ENCODE measurements at places on chromosomes 6 and 20. TPM values are rescaled to one million over a fixed set of nuclear protein-coding genes. Genes with fewer than 3 reads are reported as not detected.

DNA sequence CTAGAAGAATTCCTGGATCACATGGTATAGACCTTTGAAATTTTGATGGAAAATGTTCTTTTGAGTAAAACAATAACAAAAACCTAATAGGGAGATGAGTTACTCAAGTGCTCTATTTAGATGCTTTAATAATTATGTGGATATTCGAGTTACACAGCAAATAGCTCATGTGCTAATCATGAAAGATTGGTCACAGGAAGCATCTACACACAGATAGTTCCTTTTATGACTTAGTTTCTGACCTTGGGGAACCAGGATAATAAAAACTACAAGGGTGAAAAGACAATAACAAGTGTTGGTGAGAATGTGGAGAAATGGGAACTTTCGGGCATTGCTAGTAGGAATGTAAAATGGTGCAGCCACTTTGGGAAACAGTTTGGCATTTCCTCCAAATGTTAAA lies 19.7 kb downstream of the UBE2V1 start:
- H3K36me3 ChIP-seq, result peaks cover 69% of the 10 kb centered on the region
- H3K4me1 ChIP-seq, result peaks cover 4% of the 10 kb centered on the region
- no peak overlapping the region for H3K4me3 ChIP-seq
- DNase-seq, result no peak
- H3K27ac ChIP-seq, result no peak overlapping the region

- no peaks in the 10 kb centered on the region for H3K4me1 ChIP-seq
- no peaks in the 10 kb centered on the region for H3K27me3 ChIP-seq
- H3K36me3 ChIP-seq, result no peaks in the 10 kb centered on the region
Observed at GRCh38 chr6:13044390-13044789, 283.9 kb downstream of the TBC1D7 start.

DNA sequence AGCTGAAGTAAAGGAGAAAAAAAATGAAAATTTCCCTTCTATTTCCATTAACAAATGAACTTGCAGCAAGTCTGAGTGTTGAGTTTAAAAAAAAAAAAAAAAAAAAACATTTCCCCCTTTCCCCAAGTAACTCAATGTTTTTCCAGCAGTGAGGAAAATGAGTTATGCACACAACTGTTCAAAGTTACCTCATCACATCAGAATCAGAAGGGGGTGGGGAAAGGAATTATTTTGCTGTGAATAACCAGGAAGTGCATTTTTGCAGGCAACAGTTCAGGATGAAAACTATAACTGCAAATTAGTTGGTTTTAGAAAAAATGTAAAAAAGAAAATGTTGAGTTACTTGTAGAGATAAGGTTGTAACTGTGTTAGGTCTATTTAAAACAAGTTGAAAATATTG lies 568.9 kb upstream of the CITED2 start:
- no peak for DNase-seq
- H3K27ac ChIP-seq, result no peak overlapping the region
- H3K27me3 ChIP-seq, result no peaks in the 10 kb centered on the region

DNA sequence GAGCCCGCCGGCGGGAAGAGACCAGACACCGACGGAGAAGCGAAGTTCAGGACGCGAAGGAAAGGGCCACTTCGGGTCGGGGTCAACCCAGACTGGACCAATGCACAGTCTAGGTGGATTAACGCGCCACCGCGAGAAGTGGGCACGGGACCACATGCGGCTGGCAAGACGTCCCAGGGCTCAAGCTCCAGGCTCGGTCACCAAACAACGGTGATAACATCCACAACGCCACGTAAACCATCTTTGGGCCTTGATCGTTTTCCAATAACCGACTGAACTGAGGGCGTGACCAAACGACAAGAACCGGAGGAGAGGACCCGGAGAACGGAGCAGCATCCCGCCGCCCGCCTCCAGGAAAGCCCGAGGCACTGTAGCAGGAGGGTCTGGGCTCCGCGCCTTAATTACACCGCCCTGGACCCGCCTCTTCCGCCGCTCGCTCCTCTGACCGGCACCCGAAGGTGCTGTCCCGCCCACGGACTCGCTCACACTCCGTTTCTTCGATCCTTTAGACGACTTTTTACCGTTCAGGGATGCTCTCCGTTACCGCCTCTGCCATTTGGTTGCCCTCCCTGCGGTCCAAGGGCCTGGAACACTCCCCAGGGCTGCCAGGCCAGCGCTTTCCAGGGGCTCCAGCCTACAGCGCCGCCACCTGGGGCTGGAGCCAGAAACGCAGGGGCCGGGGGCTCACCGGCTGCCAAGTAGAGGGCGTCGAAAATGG lies 44.1 kb downstream of the DPPA5 start:
- H3K4me3 ChIP-seq, result peak overlapping the region; percentile 90
- no peak overlapping the region for H3K27ac ChIP-seq
- H3K27me3 ChIP-seq, result peaks cover 8% of the 10 kb centered on the region
- DNase-seq, result peak; percentile 48
- no peaks in the 10 kb centered on the region for H3K36me3 ChIP-seq
- peaks cover 22% of the 10 kb centered on the region for H3K4me1 ChIP-seq

The FHL5 gene
- total RNA-seq, result not detected

DNA sequence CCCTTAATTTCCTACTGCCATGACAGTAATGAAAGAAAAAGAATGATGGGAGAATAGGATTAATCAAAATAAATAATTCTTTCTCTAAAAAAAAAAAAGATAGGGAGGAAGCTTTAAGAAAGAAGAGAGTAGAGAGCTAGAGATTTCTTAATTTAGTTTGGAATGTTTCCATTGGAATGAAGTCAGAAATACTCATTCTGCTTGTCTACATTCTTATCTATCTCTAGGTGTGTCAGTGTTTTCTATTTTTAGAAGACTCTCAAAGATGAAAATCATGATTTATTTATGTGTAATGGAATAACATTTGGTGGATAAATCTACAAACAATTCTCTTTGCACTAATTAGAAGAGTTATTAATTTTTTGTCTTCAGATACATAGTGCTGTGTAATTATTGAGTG lies 38.0 kb upstream of the HIVEP1 start:
- H3K36me3 ChIP-seq, result no peaks in the 10 kb centered on the region
- no peak overlapping the region for H3K27ac ChIP-seq
- no peak for DNase-seq

- no peaks in the 10 kb centered on the region for H3K27me3 ChIP-seq
- H3K36me3 ChIP-seq, result no peaks in the 10 kb centered on the region
- no peaks in the 10 kb centered on the region for H3K4me1 ChIP-seq
Observed at GRCh38 chr6:84062519-84063154, 29.1 kb downstream of the MRAP2 start.

The PKIG gene
- 2.4 TPM for total RNA-seq

- no peaks in the 10 kb centered on the region for H3K36me3 ChIP-seq
- no peak for DNase-seq
- peak overlapping the region; percentile 41 for H3K4me3 ChIP-seq
- H3K4me1 ChIP-seq, result peaks cover 5% of the 10 kb centered on the region
- no peaks in the 10 kb centered on the region for H3K27me3 ChIP-seq
Observed at GRCh38 chr6:10658910-10659698, 35.3 kb downstream of the C6orf52 start.

- H3K4me3 ChIP-seq, result peak overlapping the region; percentile 48
- H3K27ac ChIP-seq, result no peak overlapping the region
- H3K36me3 ChIP-seq, result no peaks in the 10 kb centered on the region
- no peak for DNase-seq
Observed at GRCh38 chr6:136549300-136550044, 750 bp downstream of the MAP7 start.

- H3K4me1 ChIP-seq, result no peaks in the 10 kb centered on the region
- H3K27me3 ChIP-seq, result no peaks in the 10 kb centered on the region
- H3K4me3 ChIP-seq, result no peak overlapping the region
- DNase-seq, result no peak
- peaks cover 14% of the 10 kb centered on the region for H3K36me3 ChIP-seq
Observed at GRCh38 chr6:87618531-87618930, 28.6 kb downstream of the ORC3 start.

GRCh38 chr6:135250751-135251497 lies 69.8 kb downstream of the MYB start:
- no peak overlapping the region for H3K27ac ChIP-seq
- no peaks in the 10 kb centered on the region for H3K4me1 ChIP-seq
- H3K4me3 ChIP-seq, result no peak overlapping the region

The MOG gene
- not detected for total RNA-seq

The CAGE1 gene
- 0.39 TPM for total RNA-seq

DNA sequence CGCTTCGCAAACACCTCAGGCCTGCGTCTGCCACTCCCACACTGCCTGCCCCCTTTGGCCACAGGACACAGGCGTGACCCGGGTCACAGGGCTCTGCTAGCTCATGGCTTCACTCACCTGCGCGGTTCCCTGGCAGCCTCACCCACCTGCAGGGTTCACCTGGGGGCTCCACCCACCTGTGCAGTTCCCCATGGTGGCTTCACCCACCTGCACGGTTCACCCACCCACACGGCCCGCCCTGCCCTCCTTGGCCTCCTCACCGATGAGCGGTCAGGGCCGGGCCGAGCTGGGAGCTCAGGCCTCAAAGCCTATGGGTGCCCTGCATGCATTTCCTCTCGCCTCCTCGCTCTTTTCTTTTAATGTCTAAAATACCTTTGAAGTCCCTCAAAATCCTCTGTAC lies 54.7 kb downstream of the SMOC2 start:
- H3K27me3 ChIP-seq, result no peaks in the 10 kb centered on the region
- H3K4me3 ChIP-seq, result no peak overlapping the region
- no peak for DNase-seq

DNA sequence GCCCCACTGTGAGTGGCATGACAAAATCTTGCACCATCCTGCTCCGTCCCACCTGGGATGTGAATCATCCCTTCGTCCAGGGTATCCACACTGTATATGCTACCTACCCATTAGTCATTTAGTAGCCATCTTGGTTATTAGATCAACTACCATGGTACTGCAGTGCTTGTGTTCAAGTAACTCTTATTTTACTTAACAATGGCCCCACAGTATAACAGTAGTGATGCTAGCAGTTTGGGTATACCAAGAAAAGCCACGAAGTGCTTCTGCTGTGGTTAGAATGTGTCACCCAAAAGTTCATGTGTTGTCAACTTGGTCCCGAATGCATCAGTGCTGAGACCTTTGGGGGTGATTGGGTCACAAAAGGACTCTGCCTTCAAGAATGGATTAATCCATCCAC lies 11.7 kb downstream of the OSER1 start:
- no peak overlapping the region for H3K27ac ChIP-seq
- DNase-seq, result peak; percentile 29
- no peaks in the 10 kb centered on the region for H3K4me1 ChIP-seq
- peaks cover 69% of the 10 kb centered on the region for H3K36me3 ChIP-seq

GRCh38 chr6:135995545-135995898 lies 144.0 kb downstream of the PDE7B start:
- H3K4me3 ChIP-seq, result no peak overlapping the region
- no peaks in the 10 kb centered on the region for H3K36me3 ChIP-seq
- DNase-seq, result no peak
- H3K27ac ChIP-seq, result no peak overlapping the region

The SAPCD1 gene
- 2.8 TPM for total RNA-seq

DNA sequence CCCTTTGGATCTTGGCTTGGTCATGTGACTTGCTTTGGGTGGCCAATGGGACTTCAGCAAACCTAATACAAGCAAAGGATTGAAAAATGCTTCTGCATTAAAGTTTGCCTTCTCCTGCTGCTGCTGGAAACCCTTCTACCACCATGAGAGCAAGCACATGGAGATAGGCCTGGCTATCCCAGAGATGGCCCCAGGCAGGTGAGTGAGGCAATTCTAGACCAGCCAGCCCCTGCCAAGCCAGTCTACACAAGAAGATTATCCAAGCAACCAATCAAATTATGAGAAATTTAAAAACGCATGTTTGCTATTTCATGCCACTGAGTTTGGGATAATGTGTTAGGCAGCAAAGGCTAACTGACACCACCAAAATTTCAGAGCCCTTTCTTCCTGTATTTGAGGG lies 274.3 kb downstream of the TFAP2C start:
- H3K4me1 ChIP-seq, result no peaks in the 10 kb centered on the region
- no peak overlapping the region for H3K4me3 ChIP-seq
- peaks cover 4% of the 10 kb centered on the region for H3K27me3 ChIP-seq
- DNase-seq, result no peak
- no peak overlapping the region for H3K27ac ChIP-seq

DNA sequence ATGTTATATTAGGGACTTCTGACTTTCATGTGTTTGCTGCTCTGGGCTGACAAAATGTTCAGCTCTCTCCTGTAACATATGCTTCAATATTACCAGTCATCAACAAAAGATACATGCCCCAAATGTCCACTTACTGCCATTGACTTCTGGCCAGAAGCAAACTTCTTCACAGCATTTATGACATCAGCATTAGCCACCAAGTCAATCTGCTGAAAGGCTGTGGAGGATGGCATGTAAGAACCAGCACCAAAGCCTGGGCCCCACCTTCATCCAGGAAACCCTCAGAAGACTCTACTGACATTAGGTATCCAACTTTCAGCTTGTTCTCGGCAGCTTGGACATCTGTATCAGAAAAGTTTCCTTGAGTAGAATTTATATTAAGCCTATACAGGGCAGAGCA lies 595.5 kb downstream of the COL12A1 start:
- H3K27me3 ChIP-seq, result no peaks in the 10 kb centered on the region
- H3K4me3 ChIP-seq, result no peak overlapping the region
- no peaks in the 10 kb centered on the region for H3K4me1 ChIP-seq
- DNase-seq, result no peak
- H3K36me3 ChIP-seq, result no peaks in the 10 kb centered on the region

The NCR2 gene
- total RNA-seq, result not detected

GRCh38 chr6:138688580-138688979 lies 85.0 kb upstream of the CCDC28A start:
- no peak overlapping the region for H3K27ac ChIP-seq
- peaks cover 8% of the 10 kb centered on the region for H3K27me3 ChIP-seq
- H3K4me3 ChIP-seq, result no peak overlapping the region
- H3K36me3 ChIP-seq, result no peaks in the 10 kb centered on the region

DNA sequence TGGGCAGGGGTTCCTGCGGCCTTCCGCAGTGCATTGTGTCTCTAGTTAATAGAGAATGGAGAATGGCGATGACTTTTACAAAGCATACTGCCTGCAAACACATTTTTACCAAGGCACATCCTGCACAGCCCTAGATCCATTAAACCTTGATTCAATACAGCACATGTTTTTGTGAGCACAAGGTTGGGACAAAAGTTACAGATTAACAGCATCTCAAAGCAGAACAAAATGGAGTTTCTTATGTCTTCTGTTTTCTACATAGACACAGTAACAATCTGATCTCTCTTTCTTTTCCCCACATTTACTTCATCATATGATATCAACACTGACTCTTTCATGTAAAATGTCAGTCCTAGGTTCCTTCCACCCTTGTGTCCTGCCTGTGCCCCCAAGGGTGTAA lies 63.5 kb downstream of the GCNT2 start:
- no peak overlapping the region for H3K4me3 ChIP-seq
- no peak overlapping the region for H3K27ac ChIP-seq
- no peak for DNase-seq
- no peaks in the 10 kb centered on the region for H3K27me3 ChIP-seq
- H3K36me3 ChIP-seq, result no peaks in the 10 kb centered on the region

The STXBP5 gene
- total RNA-seq, result 22.5 TPM

GRCh38 chr6:143064951-143065683 lies 4.4 kb downstream of the AIG1 start:
- no peak overlapping the region for H3K4me3 ChIP-seq
- peaks cover 12% of the 10 kb centered on the region for H3K4me1 ChIP-seq
- DNase-seq, result no peak
- no peaks in the 10 kb centered on the region for H3K36me3 ChIP-seq
- no peaks in the 10 kb centered on the region for H3K27me3 ChIP-seq

All from CD4-positive, alpha-beta T cell (primary cell).